Glomerular endothelial cell (primary cell): ENCODE measurements at places on chromosomes 13 and 19.

DNA sequence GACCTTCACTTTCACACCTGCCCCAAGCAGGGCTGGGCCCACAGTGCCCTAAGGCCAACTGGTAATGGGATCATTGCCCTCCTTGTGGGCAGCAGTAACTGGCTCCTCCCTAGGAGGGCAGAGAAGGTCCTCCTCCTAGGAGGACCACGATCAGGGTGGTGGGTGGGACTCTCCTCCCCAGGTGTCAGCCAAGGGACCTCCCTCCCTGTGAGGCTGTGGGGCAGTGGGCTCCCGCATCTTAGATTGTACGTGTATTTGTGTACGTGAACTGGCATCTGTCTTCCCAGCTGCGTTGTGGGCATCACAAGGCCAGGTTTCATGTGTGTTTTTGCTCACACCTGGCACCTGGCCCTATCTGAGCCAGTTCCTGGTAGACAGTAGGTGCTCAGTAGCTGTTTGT is 111.8 kb downstream of the SOX1 start:
- no peak for DNase-seq

- DNase-seq: no peak
Observed at GRCh38 chr13:19985219-19985556, 26.7 kb downstream of the ZMYM2 start.

DNA sequence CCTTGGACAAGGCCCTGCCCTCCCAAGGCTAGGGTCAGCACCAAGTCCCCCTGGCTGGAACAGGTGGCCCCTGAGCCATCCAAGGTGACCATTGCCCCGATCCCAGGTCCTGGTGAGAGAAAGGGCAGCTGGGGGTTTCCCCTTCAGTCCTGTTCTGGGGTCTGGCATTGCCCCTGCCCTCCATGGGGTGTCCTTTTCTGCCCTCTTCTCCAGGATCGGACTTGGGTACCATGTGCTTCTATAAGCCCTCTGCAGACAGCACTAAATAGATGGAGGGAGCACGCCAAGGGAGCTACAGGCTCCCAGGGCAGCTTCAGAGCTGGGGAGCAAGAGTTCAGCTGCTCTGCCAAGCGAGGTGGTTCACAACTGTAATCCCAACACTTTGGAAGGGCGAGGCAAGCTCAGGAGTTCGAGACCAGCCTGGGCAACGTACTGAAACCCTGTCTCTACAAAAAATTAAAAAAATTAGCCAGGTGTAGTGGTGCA is 13.5 kb upstream of the KCNN1 start:
- DNase-seq: no peak

- DNase-seq: no peak
Observed at GRCh38 chr19:41193430-41194156, 574 bp downstream of the CYP2S1 start.

- no peak for DNase-seq
Observed at GRCh38 chr13:109743706-109744453, 42.5 kb downstream of the IRS2 start.

- no peak for DNase-seq
Observed at GRCh38 chr13:48501705-48502104, 31.2 kb downstream of the RCBTB2 start.

- no peak for DNase-seq
Observed at GRCh38 chr19:47313754-47314295, 4.2 kb downstream of the C5AR1 start.

GRCh38 chr13:42873081-42873480 is 91.7 kb downstream of the FAM216B start:
- no peak for DNase-seq

DNA sequence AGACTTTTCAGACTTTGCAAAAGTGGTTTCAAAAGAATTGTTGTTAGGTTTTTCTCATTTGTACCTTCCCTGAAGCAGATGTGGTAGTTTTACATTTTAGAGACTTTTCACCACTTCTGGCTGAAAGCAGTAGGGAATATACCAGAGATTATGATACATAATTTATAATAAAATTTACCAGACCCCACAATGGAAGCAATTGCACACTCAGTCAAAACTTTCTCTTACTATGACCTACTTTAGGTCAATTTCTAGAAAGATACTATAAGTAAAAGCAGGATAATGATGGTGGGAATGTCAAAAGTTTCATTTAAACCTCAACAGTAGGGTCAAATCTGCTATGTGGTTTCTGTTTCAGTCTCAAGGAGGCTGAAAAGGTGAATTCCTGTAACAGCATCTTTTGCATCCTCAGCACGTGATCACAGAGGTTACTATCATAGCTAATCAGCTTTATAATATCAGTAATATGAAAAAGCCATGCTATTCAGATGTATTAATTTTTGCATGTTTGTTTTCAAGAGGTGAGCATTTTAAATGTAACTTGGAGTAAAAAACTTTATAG is 26.9 kb downstream of the PCCA start:
- no peak for DNase-seq

DNA sequence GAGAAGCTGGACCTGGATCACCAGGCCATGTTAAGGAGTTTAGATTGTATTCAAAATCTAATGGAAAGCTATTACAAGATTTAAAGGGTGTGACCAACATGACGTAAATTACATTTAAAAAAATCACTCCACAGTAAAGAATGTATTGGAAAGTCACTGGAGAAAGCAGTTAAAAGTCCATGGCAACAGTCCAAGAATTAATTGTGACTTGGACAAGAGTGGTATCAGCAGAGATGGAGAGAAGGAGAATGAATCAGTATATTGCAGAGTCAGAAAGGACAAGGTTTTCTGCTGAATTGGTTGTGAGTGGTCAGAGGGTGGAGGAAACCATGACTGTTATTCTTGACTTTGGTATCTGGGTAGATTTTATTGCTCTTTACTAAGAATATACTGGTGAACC is 535.1 kb upstream of the SLITRK1 start:
- DNase-seq: no peak

- DNase-seq: no peak
Observed at GRCh38 chr19:9673912-9674662, 813 bp downstream of the ZNF562 start.

DNA sequence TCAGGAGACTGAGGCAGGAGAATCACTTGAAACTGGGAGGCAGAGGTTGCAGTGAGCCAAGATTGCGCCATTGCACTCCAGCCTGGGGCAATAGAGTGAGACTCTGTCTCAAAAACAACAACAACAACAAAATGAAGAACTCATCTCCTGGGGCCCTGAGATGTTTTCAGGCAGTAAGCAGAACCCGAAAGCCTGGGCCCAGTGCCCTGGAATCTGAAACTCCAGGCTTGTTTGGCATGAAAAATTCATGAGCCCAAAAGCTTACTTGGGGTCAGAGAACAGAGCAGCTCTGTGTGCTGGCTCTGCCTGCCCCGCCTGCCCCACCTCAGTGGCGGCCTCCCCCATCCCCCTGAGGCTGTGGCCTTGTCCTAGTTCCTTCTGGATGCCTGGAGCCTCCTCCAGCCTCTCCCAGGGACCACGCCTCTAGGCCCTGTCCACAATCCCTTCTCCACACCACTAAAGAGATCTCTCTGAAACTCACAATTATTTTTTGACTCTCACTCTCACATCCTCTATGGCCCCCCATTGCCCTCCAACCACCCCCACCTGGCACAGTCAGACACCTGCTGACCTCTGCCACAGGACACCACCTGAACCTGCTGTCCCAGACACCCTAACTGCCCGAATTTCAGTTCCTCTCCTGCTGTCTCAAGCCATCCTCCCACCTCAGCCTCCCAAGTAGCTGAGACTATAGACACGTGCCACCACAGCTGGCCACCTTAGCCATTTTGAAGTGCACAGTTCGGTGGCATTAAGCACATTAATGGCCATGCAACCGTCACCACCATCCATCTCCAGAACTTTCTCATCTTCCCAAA is 6.9 kb upstream of the AP1M2 start:
- DNase-seq: no peak

GRCh38 chr19:41116261-41116660 is 2.0 kb downstream of the CYP2F1 start:
- no peak for DNase-seq

- no peak for DNase-seq
Observed at GRCh38 chr19:55345818-55346724, 6.4 kb downstream of the KMT5C start.

- DNase-seq: no peak
Observed at GRCh38 chr19:45137179-45137761, 23.5 kb downstream of the NKPD1 start.

GRCh38 chr13:30529085-30529834 is 63.5 kb upstream of the HMGB1 start:
- DNase-seq: no peak

DNA sequence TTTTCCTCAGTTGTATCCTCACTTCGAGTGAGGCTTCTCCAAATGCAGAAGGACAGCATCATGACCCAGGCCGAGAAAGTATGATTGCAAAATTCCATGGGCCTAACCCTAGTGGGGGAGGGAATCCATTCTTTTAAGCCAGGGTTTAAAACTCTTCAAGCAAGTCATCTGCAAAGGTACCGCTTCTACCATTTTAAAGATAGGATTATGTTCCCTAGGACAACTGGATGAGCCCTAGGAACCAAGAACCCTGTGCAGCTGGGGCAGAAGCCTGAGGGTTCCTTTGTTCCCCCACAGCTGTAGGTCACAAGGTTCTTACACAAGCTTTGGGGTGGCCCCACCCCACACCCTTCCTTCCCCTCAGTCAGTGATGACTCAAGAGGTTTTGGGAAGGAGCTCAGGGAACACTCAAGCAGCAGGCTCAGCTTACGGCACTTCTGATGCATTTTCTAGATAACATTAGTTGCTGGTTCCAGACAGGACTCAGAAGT is 13.5 kb downstream of the ARL11 start:
- no peak for DNase-seq

- DNase-seq: no peak
Observed at GRCh38 chr13:75652726-75653125, 16.6 kb downstream of the LMO7 start.

DNA sequence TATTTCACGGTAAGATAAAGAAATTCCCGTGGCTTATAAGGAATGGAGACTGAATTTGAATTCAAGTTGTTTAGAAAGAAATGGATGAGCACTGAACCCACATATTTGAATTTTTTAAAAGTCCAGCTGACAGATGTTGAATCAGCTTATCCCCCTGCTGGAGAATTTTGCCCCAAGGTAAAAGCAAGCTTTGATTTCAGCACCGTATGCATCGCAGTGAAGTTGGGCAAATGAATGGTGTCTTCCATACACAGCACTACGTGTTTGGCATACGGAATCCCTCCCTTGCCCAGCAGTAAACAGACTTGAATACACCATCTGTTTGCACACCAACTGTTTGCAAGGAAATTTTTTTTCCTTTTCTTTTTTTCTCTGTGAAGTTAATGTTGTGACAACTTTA is 77.5 kb upstream of the PEG3 start:
- DNase-seq: no peak

DNA sequence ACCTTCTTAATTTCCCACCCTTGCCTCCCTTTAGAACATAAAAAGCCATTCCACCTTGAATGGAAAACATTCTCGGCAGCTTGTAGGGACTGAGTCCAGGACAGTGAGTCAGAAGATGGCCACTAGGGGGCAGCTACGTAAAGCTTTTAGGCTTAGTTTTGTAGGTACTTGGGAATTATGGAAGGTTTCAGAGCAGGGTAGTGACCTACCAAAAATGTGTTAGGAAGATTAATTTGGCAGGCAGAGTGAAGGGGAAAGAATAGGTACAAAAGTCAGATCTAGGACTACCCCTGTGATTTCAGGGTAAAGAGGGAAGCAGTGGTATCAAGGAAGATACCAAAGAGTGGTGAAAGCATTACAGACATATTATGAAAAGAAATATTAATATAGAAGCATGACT is 198.4 kb downstream of the NDFIP2 start:
- DNase-seq: peak; percentile 72

DNA sequence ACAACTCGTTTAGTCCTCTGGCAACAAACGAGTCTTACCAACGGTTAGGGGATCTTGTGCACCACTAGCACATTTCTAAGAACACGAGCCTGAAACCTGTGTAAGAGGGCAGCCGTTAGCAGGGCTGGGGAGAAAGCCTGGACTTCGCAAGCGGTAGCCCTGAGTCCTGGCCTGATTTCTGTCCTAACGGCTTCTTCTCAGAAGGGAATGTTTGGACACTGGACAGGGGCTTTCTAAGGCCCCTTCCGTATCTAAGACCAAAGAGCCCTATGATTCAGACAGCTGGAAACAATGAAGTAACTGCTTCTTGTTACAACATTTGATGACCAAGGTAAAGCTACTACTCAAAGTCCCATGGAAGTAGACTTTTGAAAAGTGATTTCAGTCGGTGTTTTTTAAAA is 2.2 kb downstream of the ANKRD10 start:
- DNase-seq: no peak

DNA sequence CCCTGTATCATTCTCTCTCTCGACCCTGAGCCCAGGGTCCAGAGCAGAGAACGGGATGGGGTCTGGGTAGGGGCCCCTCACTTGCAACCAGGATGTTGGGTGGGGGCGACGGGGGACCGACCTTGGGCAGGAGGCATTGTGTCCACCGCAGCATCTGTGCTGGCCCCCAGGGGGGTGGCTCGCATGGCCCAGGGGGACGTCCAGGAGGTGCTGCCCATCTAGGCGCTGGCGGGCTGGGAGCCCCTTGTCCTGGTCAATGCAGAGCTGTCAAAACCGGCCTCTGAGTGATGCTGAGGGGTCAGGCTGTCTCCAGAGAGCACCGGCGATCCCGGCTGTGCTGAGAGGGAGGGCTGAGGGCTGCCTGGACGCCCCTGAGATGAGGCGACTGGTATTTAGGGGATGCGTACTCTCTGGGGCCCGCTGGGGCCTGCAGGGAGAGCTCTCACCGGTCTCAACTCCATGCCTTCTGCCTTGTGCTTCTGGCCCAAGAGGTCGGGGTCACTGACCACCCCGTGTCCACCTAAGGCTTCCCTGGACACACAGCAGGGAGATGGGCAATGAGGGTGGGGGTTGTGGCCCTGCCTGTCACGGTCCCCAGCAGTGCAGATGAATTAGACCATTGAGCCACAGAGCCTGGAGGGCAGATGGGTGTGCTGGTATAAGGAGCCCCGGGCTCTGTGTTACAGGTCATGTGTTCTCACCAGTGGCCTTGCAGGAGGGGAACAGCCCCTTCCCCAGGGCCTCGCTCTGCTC is 8.6 kb downstream of the RPS9 start:
- DNase-seq: no peak

DNA sequence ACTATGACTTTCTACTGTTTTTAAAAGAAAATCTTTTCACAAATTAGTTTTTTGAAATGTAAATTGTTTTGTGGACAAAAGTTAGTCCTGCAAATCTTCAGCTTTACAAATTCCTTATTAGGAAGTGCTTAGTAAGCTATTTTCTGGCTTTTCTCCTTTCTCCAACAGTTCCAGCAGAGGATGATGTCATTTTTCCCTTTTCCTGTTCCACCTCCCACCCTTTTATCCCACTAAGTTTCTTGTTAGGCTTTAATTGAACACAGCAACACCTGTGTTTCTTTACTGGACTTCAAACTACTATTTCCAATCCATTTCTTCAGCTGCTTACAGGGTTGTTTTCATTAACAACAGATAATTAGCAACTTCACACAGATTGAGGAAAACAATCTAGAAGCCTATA is 389.2 kb downstream of the NDFIP2 start:
- DNase-seq: peak; percentile 10

GRCh38 chr19:58558066-58558622 is at the start of gene UBE2M:
UBE2M (minus strand) TSS chr19:58558611; CDS start chr19:58558381, 230 bp downstream.
- DNase-seq: no peak

- DNase-seq: no peak
Observed at GRCh38 chr19:5096536-5096935, 127.6 kb downstream of the KDM4B start.

GRCh38 chr13:78660495-78660857 is 1.5 kb upstream of the OBI1 start:
- DNase-seq: no peak
